ENCODE measurements at places on chromosomes 3 and 15.

- no peak for DNase-seq
These were observed 25.5 kb downstream of the CCDC13 start for GRCh38 chr3:42747581-42747980.

GRCh38 chr3:195131176-195131575, 139.8 kb downstream of the XXYLT1 start:
- DNase-seq = no peak

GRCh38 chr3:39110041-39110639, 2.7 kb downstream of the TTC21A start:
- DNase-seq = no peak

DNA sequence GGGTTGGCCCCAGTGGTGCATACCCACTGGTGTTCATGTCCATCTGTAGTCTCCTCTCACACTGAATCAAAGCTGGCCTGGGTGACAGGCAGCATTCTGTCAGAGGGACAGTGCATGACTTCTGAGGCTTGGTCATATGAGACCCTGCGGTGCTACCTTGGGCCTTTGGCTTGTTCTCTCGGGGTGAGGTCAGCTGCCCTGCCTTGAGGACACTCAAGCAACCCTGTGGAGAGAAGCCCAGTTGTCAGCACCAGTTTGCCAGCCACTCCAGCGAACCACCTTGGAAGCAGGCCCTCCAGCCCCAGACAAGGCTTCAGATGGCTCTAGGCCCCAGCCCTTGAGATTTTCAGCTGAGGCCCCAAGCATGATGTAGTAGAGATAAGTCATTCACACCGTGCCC, 16.9 kb upstream of the RAB7A start:
- DNase-seq = no peak

GRCh38 chr15:95919460-95919859, 411.0 kb upstream of the NR2F2 start:
- no peak for DNase-seq

DNA sequence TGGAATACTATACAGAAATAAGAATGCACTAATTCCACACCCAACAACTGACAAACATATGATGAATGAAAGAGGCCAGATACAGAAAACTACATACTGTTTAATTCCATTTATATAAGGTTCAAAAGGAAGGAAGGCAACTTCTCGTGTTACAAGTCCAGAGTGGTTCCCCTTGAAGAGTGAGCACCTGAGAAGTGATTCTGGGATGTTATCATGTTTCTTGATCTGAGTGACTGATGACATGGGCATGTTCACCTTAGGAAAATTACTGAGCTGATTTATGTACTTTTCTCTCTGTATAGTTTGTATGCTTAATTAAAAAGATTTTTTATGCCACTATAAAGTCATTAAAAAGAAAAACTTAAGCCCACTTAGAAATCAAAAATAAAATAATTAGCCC, 13.6 kb downstream of the CCDC12 start:
- DNase-seq = no peak

Data from activated naive CD8-positive, alpha-beta T cell treated with anti-CD3 and anti-CD28 coated beads, Interleukin-2, amount 50 U/mL, for 16 hours (primary cell).